ENCODE measurements at places on chromosomes 6 and 20.

GRCh38 chr6:50990750-50991446 is 172.2 kb downstream of the TFAP2B start:
- H3K4me3 ChIP-seq, result no peak overlapping the region
- H3K27me3 ChIP-seq, result no peaks in the 10 kb centered on the region
- no peaks in the 10 kb centered on the region for H3K4me1 ChIP-seq
- no peak overlapping the region for H3K27ac ChIP-seq
- no peak for DNase-seq

DNA sequence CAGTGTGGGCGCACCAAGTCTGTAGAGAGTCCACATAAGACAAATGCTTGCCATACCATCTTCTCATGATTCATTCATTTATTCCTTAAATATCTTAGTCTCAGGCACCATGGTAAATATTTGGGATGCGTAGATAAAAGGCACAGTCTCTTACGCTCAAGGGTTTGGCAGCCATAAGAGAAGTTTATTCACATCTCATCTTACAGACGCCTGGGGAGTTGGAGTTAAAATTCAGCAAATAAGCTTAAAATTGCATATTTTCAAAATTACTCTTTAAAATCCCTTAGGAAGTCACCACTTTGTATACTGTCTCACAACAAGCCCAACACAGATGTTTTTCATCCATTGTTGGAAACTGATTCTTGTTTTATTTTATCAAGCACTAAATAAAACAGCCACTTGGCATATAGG is 363.3 kb downstream of the KIF16B start:
- H3K4me1 ChIP-seq, result no peaks in the 10 kb centered on the region
- no peak overlapping the region for H3K27ac ChIP-seq
- no peak overlapping the region for H3K4me3 ChIP-seq
- H3K36me3 ChIP-seq, result no peaks in the 10 kb centered on the region
- H3K27me3 ChIP-seq, result no peaks in the 10 kb centered on the region

DNA sequence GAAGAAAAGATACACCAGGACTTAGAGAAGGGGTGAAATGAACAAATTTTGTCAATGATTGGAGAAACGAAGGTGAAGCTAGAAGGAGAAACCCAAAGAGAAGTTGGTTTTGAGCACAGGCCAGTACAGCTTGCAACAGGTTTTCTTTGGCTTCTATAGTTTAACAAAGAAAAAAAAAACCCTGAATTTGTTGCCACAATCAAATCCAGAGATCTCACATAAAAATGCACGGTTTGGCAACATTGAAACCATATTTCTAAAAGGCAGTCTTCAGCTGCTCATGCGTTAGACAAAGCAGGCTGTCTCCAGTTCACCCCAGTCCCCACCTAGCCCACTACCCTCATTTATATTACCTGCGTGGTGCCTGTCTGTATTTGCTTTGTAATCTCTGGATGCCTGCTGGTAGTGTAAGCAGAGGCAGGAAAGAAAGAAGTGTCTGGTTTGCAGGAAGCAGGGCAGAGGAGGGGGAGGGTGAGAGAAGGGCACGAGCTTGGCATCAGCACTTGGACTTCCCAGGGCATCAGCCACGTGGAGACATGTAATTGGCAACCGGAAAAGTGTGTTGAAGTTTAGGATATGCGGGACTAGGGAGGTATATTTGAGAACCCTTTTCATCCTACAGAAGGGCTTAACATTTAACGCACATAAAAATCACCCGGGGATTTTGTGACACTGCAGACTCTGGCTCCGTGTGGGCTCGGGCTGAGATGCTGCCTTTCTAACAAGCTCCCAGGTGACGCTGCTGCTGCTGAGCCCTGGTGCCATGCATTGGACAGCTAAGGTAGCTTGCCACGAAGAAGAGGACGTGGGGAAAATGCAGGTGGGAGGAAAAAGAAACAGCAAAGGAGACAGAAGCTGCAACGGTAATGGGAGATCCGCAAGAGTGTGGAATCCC is 14.4 kb downstream of the PFDN4 start:
- peaks cover 19% of the 10 kb centered on the region for H3K4me1 ChIP-seq
- H3K4me3 ChIP-seq, result peak overlapping the region; percentile 24
- peak overlapping the region; percentile 81 for H3K27ac ChIP-seq
- DNase-seq, result no peak
- H3K27me3 ChIP-seq, result no peaks in the 10 kb centered on the region
- H3K36me3 ChIP-seq, result peaks cover 8% of the 10 kb centered on the region

- H3K4me3 ChIP-seq, result no peak overlapping the region
- H3K36me3 ChIP-seq, result peaks cover 2% of the 10 kb centered on the region
- peaks cover 2% of the 10 kb centered on the region for H3K4me1 ChIP-seq
- no peaks in the 10 kb centered on the region for H3K27me3 ChIP-seq
These were observed 22.7 kb downstream of the BAK1 start for GRCh38 chr6:33557376-33557775.

- no peak overlapping the region for H3K27ac ChIP-seq
- peaks cover 2% of the 10 kb centered on the region for H3K4me1 ChIP-seq
- no peaks in the 10 kb centered on the region for H3K36me3 ChIP-seq
- no peak for DNase-seq
- H3K27me3 ChIP-seq, result no peaks in the 10 kb centered on the region
These were observed 87.6 kb upstream of the MYLIP start for GRCh38 chr6:16041327-16041726.

- DNase-seq, result no peak
- peaks cover 15% of the 10 kb centered on the region for H3K27me3 ChIP-seq
- no peak overlapping the region for H3K4me3 ChIP-seq
- no peaks in the 10 kb centered on the region for H3K4me1 ChIP-seq
- no peaks in the 10 kb centered on the region for H3K36me3 ChIP-seq
These were observed 14.6 kb upstream of the AFDN start for GRCh38 chr6:167812088-167812487.

GRCh38 chr6:81613606-81614005 is 138.9 kb downstream of the TENT5A start:
- no peaks in the 10 kb centered on the region for H3K4me1 ChIP-seq
- H3K27me3 ChIP-seq, result no peaks in the 10 kb centered on the region
- H3K36me3 ChIP-seq, result no peaks in the 10 kb centered on the region
- DNase-seq, result no peak

DNA sequence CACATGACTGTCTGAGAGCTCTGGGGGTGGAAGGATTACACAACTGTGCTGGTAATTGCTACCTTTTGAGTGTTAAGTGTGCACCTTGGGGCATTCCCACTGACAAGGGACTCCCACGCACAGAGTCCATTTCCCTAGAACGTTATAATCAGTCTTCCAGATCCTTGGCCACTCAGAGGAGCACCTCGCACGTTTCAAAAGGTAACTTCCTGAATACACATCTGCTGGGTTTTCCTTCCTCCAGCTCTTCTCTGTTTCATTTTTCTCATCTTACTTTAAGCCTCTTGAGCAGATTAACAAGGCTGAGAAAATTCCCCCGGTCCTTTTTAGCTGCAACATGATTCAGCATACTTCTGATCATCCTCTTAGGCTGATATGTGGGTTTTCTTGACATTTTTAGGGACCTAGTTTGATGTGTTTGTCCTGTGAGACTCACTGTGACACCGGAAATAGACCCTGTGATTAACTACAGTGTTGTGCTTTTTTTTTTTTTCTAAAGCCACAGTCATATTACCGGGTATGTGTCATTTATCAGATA is 98.4 kb upstream of the DUSP22 start:
- DNase-seq, result peak; percentile 59
- H3K4me1 ChIP-seq, result peaks cover 55% of the 10 kb centered on the region
- peaks cover 3% of the 10 kb centered on the region for H3K27me3 ChIP-seq
- peak overlapping the region; percentile 35 for H3K4me3 ChIP-seq
- peak overlapping the region; percentile 89 for H3K27ac ChIP-seq
- H3K36me3 ChIP-seq, result peaks cover 4% of the 10 kb centered on the region

DNA sequence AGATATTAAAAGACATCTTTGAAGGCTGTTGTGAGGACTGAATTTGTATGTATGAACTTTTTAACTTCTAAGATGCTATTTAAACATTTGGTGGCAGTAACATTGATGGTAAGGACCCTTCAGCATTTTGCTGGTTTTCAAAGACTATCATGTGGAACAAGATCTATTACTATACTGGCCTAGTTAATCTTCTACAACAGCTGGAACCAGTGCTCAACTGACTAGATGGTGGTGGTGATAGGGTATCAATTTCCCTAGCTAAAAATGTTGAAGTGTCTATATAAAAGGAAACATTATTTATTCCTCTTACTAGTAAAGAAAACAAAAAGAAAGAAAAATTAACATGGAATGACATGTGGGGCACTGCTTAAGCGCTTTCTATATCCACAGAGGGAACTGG is 195.7 kb downstream of the TASP1 start:
- H3K4me3 ChIP-seq, result no peak overlapping the region
- no peak for DNase-seq
- no peaks in the 10 kb centered on the region for H3K27me3 ChIP-seq
- no peak overlapping the region for H3K27ac ChIP-seq

DNA sequence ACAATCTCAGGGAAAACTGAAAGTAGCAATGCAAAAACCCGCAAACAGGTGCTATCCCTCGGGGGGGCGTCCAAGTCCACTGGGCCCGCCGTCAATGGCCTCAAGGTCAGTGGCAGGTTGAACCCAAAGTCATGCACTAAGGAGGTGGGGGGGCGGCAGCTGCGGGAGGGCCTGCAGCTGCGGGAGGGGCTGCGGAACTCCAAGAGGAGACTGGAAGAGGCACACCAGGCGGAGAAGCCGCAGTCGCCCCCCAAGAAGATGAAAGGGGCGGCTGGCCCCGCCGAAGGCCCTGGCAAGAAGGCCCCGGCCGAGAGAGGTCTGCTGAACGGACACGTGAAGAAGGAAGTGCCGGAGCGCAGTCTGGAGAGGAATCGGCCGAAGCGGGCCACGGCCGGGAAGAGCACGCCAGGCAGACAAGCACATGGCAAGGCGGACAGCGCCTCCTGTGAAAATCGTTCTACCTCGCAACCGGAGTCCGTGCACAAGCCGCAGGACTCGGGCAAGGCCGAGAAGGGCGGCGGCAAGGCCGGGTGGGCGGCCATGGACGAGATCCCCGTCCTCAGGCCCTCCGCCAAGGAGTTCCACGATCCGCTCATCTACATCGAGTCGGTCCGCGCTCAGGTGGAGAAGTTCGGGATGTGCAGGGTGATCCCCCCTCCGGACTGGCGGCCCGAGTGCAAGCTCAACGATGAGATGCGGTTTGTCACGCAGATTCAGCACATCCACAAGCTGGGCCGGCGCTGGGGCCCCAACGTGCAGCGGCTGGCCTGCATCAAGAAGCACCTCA is 166.3 kb downstream of the DTNBP1 start:
- H3K27ac ChIP-seq, result no peak overlapping the region
- H3K27me3 ChIP-seq, result no peaks in the 10 kb centered on the region
- peaks cover 15% of the 10 kb centered on the region for H3K4me1 ChIP-seq
- no peak for DNase-seq
- no peak overlapping the region for H3K4me3 ChIP-seq

GRCh38 chr6:35376281-35376680 is 33.9 kb downstream of the PPARD start:
- peaks cover 17% of the 10 kb centered on the region for H3K36me3 ChIP-seq
- no peak overlapping the region for H3K4me3 ChIP-seq
- H3K27ac ChIP-seq, result no peak overlapping the region

DNA sequence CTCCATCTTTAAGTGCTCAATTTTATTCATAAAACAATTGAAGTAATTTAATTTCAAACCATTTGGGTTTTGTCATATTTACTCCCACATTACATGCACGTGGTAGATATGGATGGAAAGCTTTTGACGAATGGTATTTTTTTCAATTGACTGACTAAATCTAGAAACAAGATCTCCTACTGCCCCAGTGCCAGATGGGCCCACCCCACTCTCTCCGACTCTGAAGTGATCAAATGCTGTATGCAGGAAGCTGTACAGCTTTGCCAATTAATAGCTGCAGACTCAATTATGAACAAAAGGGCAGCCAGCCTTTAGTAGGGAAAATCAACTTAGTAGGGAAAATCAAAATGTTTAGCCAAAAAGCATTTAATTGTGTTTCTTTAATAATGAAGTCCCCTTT is 46.2 kb downstream of the PACRG start:
- H3K36me3 ChIP-seq, result no peaks in the 10 kb centered on the region
- no peak overlapping the region for H3K4me3 ChIP-seq
- H3K27me3 ChIP-seq, result no peaks in the 10 kb centered on the region

DNA sequence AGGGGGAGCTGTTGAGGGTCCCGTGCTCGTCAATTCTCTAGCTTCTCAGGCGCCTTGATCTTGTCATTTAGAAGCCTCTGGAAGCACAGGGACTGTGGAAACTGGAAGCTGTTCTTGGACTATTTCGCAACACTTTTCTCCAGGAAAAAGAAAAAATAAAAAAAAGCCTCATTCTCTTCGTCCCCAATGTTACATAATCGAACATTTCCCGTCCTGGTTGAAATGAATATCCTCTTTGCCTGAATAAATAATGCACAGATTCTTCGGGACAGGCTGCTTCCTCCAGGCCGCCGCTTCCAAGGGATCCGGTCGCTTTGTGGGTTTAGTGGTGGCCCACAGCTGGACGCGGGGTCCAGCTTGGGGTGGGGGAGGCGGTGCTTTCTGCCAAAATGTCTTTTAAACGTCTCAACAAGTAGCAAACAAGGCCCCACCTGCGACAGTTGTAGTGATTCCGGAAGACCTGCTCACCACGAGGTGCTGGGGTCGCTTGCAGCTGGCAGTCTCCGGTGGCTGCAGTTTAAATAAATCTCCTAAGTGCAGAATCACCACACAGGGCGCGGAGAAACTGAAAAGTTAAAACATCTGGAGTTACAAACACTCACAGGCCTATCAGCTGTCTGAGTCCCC is 125.9 kb upstream of the ESR1 start:
- H3K27me3 ChIP-seq, result peaks cover 14% of the 10 kb centered on the region
- H3K4me3 ChIP-seq, result no peak overlapping the region
- DNase-seq, result no peak
- peaks cover 2% of the 10 kb centered on the region for H3K4me1 ChIP-seq

- no peak overlapping the region for H3K27ac ChIP-seq
- H3K4me3 ChIP-seq, result no peak overlapping the region
- peaks cover 44% of the 10 kb centered on the region for H3K4me1 ChIP-seq
- no peaks in the 10 kb centered on the region for H3K27me3 ChIP-seq
These were observed 154.9 kb upstream of the CARMIL1 start for GRCh38 chr6:25124216-25124715.

- DNase-seq, result no peak
- no peak overlapping the region for H3K27ac ChIP-seq
- H3K4me1 ChIP-seq, result no peaks in the 10 kb centered on the region
- H3K27me3 ChIP-seq, result peaks cover 57% of the 10 kb centered on the region
These were observed 5.5 kb downstream of the PPP1R3G start for GRCh38 chr6:5090603-5091002.

- H3K4me1 ChIP-seq, result peaks cover 55% of the 10 kb centered on the region
- H3K4me3 ChIP-seq, result peak overlapping the region; percentile 75
- peak; percentile 60 for DNase-seq
- peak overlapping the region; percentile 98 for H3K27ac ChIP-seq
- peaks cover 3% of the 10 kb centered on the region for H3K27me3 ChIP-seq
These were observed 8.4 kb upstream of the ZBTB24 start for GRCh38 chr6:109491207-109491938.

- H3K36me3 ChIP-seq, result no peaks in the 10 kb centered on the region
- no peak overlapping the region for H3K27ac ChIP-seq
- H3K4me3 ChIP-seq, result no peak overlapping the region
- DNase-seq, result no peak
- no peaks in the 10 kb centered on the region for H3K27me3 ChIP-seq
- no peaks in the 10 kb centered on the region for H3K4me1 ChIP-seq
These were observed 17.8 kb downstream of the BTBD3 start for GRCh38 chr20:11935212-11936154.

GRCh38 chr20:62875419-62876361 is 14.1 kb upstream of the TCFL5 start:
- no peak for DNase-seq
- H3K4me3 ChIP-seq, result no peak overlapping the region
- H3K36me3 ChIP-seq, result no peaks in the 10 kb centered on the region
- peak overlapping the region; percentile 52 for H3K27ac ChIP-seq
- H3K27me3 ChIP-seq, result no peaks in the 10 kb centered on the region
